AG04450 (cell line): ENCODE measurements at places on chromosomes 6 and 20.

GRCh38 chr20:50363027-50363426 lies 147.2 kb upstream of the PTPN1 start:
- no peak for DNase-seq

DNA sequence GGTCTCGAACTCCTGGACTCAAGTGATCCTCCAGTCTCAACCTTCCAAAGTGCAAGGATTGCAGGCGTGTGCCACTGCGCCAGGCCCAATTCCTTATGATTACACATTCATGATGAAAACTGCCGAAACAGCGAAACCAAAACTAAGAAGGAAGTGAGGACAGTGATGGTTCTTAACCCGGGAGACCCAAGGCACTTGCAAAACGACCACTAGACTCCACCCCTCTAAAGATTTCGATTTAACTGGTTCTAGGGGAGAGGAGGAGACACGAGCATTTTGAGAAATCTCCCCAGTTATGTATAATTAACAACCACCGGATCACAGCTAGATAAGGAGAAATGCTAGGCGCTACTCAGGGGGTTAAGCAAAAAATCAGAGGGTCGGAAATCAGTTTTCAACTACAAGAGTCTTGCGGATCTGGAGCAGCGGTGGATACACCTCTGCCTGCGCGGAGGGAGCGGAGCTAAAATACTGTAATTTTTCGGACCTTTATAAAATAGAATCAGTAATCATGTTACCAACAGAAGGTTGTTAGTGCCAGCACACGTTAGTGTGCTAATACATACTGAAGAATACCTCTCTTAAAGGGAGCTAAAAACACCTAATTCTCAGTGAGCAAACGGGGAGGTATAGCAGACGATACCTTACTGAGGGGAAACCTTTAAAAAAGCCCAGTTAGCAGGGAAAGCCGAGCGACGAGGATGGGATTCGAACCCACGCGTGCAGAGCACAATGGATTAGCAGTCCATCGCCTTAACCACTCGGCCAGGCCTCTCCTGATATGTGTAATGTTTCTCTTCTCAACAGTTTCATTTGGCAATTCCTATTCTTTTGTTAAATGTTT lies 60.0 kb upstream of the BTN3A2 start:
- no peak for DNase-seq

DNA sequence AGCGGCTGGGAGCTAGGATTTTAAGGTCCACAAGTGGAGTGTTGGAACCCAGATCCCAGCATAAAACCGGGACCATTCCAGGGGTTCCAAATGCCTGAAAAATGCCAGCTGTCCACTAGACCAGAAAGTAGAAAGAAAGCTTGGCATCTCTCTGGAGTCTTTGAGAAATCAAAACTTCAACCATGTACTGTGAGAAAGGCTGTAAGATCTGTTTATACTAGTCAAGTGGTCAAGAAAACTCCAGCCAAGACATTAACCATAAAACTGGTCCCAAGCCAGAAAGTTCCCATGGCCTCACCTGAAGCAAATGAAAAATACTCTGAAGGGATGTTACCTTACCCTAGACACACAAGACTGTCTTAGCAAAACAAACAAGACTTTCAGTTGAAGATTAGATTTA lies 112.6 kb downstream of the DCDC2 start:
- DNase-seq: no peak

DNA sequence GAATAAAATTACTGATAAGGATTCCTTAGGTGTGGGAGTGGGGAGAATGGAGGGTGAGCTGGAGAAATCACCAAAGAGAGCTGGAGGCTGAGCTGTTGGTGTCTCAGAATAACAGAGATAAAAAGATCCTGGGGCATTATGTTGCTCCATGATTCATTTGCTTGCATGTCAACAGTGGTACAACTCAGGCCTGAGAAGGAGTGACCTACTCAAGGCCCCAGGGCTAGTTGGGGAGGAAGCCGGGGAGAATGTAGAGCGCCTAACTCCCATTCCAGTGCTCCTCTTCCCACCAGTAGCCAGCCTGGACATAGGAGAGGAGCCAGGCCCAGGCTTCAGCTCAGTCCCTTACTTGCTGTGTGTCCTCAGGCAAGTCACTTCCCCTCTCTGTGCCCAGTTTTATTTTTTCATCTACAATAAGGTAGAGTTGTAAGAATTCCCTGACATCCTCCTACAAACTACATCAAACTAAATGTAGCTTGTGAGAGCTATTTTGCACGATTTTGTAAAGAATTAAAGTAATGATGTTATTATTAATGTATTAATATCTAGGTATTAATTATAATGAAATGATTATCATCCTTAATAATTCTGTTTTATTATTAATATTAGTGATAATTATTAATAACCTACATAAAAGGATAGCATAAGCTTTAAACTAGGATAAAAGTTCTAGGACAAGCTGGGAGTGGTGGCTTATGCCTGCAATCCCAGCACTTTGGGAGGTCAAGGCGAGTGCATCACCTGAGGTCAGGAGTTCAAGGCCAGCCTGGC lies 250.9 kb upstream of the SULF2 start:
- DNase-seq: no peak

- no peak for DNase-seq
Measured at GRCh38 chr6:138811866-138812265, 16.0 kb downstream of the ECT2L start.

GRCh38 chr6:29965563-29965872 lies 23.2 kb downstream of the HLA-A start:
- no peak for DNase-seq

- no peak for DNase-seq
Measured at GRCh38 chr6:84791233-84791632, 26.8 kb upstream of the TBX18 start.

- DNase-seq: no peak
Measured at GRCh38 chr20:4234128-4234527, 218.8 kb upstream of the RNF24 start.

- no peak for DNase-seq
Measured at GRCh38 chr20:25685276-25686080, 11.2 kb downstream of the ZNF337 start.

- DNase-seq: no peak
Measured at GRCh38 chr6:144029452-144029851, 21.4 kb upstream of the PLAGL1 start.

- no peak for DNase-seq
Measured at GRCh38 chr6:33312361-33313104, 1.3 kb downstream of the TAPBP start.

DNA sequence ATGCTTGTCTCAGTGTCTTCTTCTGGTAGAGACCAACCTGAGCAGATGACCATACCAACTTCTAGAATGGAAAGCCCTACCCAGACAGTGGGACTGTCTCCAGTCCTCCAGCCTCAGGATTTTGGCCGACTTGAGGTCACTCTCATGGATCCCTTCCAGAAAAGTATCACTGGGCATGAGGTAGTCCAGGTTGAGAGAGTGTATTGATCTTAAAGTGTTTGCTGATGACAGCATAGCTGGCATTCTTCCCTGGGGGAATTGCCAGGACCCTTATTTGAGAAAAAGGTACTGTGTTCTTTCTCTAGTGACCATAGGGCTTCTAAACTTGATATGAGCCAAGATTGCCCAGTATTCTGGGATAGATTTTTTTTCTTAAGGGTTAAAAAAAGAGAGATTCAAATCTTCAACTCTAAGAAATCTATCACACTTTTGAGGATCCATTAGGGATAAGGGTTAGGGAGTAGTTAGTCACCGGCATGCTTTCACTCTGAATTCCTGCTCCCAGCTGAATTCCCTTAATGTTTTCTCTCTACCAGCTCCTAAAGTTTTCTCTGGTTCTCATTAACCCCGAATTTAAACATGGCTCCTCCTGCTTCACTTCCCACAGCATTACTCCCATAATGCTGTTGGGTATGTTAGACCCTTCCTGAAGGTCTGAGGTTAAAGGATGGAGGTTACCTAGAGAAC lies 73.6 kb upstream of the FLRT3 start:
- DNase-seq: no peak

GRCh38 chr20:49843139-49843538 lies 30.5 kb downstream of the SLC9A8 start:
- no peak for DNase-seq

DNA sequence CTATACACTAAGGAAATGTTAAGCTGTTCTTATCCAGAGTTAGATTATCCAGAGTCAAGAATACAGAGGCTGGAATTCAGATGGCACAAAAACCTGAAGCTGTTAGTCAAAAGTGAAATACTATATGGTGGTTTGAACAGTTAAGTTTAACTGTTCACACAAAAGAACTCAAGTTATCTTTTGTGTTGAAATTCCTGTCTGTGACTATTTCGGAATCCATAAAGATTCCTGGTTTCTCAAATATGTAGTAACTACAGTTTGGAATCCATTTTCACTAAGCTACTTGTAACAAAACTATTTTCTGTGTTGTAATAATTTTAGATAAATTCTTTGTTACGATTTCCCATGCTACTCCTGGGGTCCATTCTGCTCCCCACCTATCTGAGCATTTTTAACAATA lies 24.5 kb downstream of the FIG4 start:
- DNase-seq: no peak
